ENCODE measurements at places on chromosomes 4 and X. TPM values are rescaled to one million over a fixed set of nuclear protein-coding genes. Genes with fewer than 3 reads are reported as not detected.

DNA sequence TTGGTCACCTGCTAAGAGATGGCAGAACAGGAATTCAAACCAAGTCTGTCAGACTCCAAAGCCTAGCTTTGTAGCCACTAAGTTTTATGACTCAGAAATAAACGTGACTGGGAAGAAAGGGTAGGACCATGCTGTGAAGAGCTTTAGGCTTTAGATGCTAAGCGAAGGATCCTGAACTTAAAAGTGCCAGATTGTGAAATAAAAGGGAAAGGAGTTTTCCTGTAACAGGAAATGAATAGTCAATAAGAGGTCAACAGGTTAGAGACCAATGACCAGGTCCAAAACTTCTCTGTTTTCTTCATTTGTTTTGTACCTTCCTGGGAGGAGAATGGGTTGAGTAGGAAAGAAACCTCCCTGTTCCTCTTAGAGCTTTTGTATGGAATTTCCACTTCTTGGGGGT lies 98.8 kb upstream of the EOLA2 start:
- no peaks in the 10 kb centered on the region for H3K4me1 ChIP-seq
- no peaks in the 10 kb centered on the region for H3K27me3 ChIP-seq
- H3K36me3 ChIP-seq, result no peaks in the 10 kb centered on the region
- H3K4me3 ChIP-seq, result no peak overlapping the region
- H3K27ac ChIP-seq, result no peak overlapping the region
- no peak for DNase-seq

- H3K27me3 ChIP-seq, result no peaks in the 10 kb centered on the region
- no peaks in the 10 kb centered on the region for H3K4me1 ChIP-seq
- DNase-seq, result no peak
- H3K36me3 ChIP-seq, result no peaks in the 10 kb centered on the region
Measured at GRCh38 chrX:149392921-149393320, 112.2 kb downstream of the IDS start.

GRCh38 chr4:139540161-139540560 lies 15.9 kb downstream of the SETD7 start:
- H3K36me3 ChIP-seq, result no peaks in the 10 kb centered on the region
- H3K27me3 ChIP-seq, result no peaks in the 10 kb centered on the region
- H3K4me3 ChIP-seq, result no peak overlapping the region

POLN gene
- 1.9 TPM for total RNA-seq

Data from pancreas (tissue), 10 donors.